H4 (cell line): ENCODE measurements at places on chromosomes 11 and 22.

GRCh38 chr22:43275545-43276317 is 67.4 kb downstream of the SCUBE1 start:
- DNase-seq, result peak; percentile 90

DNA sequence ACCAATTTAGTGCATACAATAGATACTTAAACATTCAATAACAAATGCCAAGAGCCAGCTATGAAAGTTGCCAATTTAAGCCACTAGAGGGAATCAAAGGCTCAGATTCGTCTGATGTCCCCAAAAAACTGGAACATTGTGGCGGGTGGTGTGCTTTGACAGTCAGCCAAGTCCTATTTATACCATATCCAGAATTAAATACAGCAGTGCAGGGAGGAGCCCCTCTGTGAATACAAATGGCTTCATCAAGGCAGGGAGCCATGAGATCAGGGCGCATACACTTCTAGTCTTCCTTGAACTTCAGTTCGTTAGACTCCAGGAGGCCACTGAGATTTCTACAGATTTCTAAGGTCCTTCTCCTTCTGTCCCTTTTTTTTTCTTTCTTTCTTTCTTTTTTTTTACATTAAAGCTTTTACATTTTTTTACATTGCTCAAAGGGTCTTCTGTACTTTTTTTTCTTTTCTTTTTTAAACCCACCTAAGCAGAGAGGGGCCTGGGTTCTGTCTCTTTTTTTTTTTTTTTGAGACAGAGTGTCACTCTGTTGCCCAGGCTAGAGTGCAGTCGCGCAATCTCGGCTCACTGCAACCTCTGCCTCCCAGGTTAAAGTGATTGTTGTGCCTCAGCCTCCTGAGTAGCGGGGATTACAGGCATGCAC is 41.5 kb upstream of the HSPA8 start:
- peak; percentile 53 for DNase-seq

- DNase-seq, result peak; percentile 64
Observed at GRCh38 chr11:1746511-1746931, 3.9 kb downstream of the IFITM10 start.

DNA sequence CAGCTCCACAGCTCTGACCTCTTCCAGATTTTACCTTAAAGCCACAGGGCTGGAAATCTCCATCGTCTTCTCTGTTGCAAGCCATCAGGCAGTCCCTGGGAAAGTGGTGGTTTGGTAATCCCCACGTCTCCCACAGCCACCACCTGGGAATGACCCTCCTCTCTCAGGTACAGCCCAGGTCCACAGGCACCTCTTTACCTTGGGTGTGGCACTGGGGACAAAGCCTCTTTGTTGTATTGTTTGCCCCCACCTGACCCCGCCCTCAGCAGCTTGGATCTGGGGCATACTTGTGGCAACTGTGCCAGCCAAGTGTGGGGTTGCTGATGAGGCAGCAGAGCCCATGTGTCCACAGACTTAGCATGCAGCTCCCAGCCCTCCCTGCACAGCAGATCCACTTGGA is 77.6 kb downstream of the LRRC32 start:
- DNase-seq, result no peak

- DNase-seq, result no peak
Observed at GRCh38 chr11:117204283-117205080, 5.3 kb downstream of the TAGLN start.

- DNase-seq, result no peak
Observed at GRCh38 chr11:78032090-78032489, 9.0 kb upstream of the KCTD14 start.

GRCh38 chr11:77197626-77198320 is 69.7 kb downstream of the MYO7A start:
- DNase-seq, result no peak

DNA sequence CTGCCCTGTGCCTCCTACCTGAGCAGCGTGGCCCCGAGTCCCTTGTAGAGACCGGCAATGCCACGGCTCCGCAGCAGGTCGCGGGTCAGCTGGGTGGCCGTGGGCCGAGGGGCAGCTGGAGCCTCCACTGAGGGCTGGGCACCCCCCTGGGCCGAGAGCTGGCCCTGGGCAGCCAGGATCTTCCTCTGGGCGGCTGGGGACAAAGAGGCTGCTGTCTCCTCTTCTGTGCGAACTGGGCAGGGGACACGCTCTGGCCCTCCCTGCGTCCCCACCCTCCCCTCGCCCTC is 2.6 kb upstream of the CEND1 start:
- DNase-seq, result no peak

GRCh38 chr22:44600207-44600785 is 101.7 kb upstream of the PRR5 start:
- no peak for DNase-seq

DNA sequence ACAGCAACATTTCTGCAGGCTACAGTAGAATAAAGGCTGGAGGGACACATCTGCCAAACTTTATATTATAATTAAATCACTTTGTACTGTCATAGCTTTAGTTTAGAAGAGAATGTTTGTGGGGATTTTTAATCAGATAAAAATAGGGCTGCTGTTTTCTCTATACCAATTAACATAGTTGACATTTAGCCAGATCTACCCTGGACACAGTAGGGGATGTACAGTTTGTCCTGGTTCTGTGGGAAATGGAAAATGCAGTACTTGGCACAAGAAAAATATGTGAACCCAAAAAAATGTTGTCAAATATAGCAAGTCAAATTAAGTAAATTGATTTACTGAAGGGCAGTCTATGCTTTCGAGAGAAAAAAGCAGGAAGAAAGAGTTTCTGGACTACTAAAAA is 20.8 kb upstream of the PICALM start:
- peak; percentile 13 for DNase-seq

- DNase-seq, result no peak
Observed at GRCh38 chr22:21807544-21808529, 59.6 kb downstream of the MAPK1 start.

DNA sequence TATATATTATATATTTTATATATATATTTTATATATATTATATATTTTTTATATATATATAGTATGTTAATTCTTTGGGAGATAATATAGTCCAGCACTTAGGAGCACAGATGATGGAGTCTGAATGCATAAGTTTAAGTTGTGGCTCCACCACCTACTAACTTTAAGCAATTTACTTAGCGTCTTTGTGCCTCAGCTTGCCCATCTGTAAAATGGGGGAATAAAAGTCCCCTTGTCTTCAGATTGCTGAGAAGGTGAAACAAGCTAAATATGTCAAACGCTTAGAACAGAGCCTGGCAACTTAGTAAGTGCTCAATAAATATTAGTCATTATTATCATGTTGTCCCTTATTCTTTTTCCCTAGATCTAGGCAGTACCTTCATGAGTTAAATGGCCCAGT is 27.5 kb downstream of the DSCAML1 start:
- no peak for DNase-seq

GRCh38 chr11:44823006-44823405 is 96.2 kb downstream of the TSPAN18 start:
- DNase-seq, result no peak

- DNase-seq, result no peak
Observed at GRCh38 chr11:32658639-32659406, 75.2 kb downstream of the EIF3M start.
